ENCODE measurements at places on chromosomes 12 and 14.

- DNase-seq = no peak
Measured at GRCh38 chr12:108745641-108746040, 14.3 kb upstream of the CORO1C start.

DNA sequence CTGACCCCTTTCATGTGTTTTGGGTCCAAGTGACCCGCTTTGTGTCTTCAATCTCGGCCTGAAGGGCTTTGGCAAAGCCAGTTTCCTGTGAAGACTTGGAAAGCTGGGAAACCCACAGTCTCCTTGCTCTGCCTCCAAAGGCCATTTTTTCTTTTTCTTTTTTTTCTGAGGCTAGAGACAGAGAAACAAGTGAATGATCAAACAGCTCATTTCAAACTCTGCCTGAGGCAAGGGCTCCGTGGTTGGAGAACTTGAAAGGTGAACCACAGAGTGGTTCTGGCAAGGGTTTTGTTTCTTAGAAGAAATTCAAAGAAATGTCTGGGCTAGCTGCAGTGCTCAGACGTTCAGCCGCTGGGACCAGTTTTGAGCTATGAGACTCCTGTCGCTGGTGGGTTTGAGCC is 62.7 kb downstream of the ERH start:
- DNase-seq = no peak

- DNase-seq = no peak
Measured at GRCh38 chr14:73713206-73713802, 880 bp downstream of the PNMA1 start.

DNA sequence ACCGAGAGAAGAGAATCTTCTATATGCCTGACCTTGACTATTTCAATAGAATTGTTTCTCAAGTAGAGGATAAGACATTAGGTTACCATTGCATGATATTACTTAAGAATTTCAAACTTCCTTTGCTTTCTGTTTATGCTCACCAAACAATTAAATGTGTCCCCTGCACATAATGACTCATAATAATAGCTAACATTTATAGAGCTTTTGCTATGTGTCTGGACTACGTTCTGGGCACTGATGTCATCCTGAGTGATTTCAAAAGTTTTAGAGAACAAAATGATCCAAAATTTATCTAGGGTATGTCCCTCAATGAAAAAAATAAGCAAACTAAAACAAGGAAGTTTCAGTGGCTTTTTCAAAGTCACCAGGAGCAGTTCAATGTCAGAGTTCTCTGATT is 38.8 kb downstream of the SLC15A5 start:
- no peak for DNase-seq

GRCh38 chr14:61475316-61475715 is 153.9 kb downstream of the PRKCH start:
- no peak for DNase-seq

DNA sequence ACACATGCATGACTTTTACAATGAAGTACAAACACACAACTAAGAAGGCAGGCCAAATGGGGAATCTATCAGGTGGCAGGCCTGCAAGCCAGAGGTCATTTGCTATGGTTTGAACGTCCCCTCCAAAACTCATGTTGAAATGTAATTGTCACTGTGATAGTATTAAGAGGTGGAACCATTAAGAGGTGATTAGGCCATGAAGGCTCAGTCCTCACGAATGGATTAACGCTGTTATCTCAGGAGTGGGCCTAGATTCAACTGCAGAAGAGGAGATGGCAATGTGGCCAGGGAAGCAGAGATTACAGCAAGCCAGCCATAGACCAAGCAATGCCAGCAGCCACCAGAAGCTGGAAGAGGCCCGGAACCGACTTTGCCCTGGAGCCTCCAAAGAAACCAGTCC is 13.5 kb upstream of the ACTR6 start:
- DNase-seq = no peak

GRCh38 chr14:78970677-78971076 is 800.5 kb downstream of the NRXN3 start:
- no peak for DNase-seq

- DNase-seq = no peak
Measured at GRCh38 chr14:96660667-96661066, 136.5 kb upstream of the VRK1 start.

- no peak for DNase-seq
Measured at GRCh38 chr12:26691234-26691970, 141.6 kb downstream of the ITPR2 start.

GRCh38 chr14:52363961-52364360 is 49.8 kb downstream of the PTGER2 start:
- no peak for DNase-seq

GRCh38 chr14:76810953-76811400 is 1.7 kb downstream of the ANGEL1 start:
- no peak for DNase-seq

DNA sequence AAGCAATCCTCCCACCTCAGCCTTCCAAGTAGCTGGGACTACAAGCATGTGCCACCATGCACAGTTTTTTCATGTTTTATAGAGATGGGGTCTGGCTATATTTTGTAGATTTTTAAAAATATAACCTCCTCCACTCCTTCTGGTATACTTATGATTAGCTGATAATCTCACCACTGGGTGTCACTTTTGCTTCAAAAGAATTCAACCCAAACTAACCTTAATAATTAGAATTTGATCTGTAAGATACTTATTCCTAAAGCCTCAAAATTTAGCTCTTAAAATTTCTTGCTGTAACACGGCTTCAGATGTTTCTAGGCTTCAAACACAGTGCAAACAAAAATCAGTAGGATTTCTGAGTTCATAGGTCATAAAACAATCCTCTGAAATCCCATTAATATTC is 130.3 kb downstream of the CEP83 start:
- no peak for DNase-seq

DNA sequence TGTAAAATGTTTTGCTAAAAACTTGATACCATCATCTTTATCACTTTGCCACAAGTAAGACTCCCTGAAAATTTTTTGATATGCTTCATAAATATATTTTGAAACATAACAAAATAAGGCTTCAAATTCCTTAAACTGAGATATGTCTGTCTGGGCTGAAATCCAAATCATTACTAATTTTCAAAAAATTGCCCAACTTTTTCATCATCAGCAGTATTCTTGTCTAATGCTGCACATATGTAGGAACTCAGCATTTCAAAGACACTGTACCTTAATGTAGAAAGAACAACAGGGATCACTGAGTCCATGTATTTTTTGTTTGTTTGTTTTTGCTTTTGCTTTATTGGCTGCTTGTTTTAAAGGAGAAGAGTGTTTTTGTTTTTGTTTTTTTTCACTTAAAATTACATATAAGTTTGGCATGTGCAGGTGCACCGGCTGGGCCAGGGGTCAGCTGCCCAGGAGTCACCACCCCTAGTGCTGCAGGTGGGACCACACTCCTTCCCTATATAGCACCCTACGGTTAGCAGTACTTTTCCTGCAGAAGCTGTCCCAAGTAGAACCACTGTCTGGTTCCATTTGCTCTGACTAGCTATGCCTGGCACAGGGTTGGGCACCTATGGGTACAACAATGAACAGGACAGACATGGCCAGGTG is 231.2 kb downstream of the PIK3C2G start:
- DNase-seq = no peak

DNA sequence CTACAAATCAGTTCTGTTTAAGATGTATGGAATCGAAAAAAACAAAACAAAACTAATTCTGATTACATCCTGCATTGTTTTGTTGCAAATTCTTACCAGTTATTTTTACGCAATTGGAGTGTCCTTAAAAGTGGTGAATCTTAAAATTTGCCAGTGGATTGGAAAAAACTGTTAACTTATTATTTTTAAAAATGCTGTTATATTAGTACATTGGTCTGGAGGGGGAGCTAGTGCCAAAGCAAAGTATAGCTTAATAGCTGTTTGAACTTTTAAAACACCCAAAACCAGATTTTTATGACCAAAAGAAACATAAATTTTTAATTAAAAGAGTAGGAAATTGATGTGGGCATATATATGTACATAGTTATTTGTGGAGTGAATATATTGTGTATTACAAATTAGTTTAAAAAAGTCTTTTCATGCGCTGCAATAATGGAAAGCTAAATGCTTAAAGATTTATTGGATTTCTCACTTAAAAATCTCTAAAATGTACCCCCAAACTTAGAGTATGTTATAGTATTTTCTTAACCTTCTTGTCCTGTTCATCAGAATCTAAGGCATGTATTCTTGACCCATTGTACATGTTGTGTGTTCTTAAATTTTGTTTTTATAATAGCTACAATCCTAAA is 2.5 kb downstream of the FUT8 start:
- DNase-seq = no peak

DNA sequence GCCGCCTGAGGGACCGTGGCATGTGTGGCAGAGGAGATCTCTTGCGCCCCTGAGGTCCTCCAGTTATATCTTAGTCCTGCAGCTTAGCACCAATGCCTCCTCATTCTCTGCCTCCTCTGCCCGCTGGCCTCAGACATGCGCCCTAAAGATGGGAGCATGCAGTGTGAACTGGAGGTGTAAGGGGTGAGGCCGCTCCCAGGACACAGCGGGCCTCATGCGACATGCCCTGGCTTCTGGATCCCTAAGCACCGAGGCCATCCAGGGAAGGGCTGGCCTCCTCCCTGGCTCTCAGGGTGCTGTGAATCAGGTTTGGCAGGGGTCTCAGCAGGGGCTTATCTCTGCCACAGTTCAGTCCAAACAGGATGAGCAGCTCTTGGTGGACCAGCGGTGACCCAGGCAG is 86.9 kb downstream of the CACNA1C start:
- no peak for DNase-seq

DNA sequence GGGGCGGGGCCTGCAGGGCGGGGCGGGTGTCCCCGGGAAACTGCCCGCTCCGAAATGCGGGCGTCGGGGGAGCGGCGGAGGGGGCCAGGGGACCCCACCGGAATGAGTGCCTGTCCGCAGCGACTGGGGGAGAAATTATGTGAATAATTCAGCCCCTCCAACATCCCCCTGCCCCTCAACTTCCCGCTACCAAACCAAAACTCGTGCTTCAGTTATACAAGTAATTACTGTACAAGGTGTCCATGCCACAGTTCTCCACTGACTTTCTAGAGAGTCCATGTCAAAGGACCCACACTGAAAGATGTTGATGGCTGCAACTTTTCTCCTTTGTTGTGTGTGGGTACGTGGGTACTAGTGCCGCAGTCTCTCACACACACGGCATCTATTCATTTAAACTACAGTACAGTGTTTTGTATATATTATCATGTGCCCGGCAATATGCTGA is 414 bp upstream of the CDK17 start:
- DNase-seq = no peak

DNA sequence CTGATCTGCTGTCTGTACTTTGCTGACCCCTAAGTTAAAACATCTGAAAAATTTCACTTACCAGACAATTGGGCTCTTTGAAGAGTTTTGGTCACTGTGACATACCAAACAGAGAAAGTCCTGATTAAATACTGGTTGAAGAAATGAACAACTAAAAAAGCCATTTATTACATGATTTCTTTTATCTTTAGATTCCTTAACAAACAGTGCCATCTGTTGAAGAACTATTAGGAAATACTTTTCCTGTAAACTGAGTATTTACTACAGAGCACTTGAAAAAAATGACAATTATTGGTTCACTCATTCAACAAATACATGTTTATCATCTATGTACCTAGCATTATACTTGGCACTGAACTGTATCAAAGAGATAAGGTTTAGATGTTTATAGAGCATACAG is 6.5 kb upstream of the WASHC4 start:
- no peak for DNase-seq

DNA sequence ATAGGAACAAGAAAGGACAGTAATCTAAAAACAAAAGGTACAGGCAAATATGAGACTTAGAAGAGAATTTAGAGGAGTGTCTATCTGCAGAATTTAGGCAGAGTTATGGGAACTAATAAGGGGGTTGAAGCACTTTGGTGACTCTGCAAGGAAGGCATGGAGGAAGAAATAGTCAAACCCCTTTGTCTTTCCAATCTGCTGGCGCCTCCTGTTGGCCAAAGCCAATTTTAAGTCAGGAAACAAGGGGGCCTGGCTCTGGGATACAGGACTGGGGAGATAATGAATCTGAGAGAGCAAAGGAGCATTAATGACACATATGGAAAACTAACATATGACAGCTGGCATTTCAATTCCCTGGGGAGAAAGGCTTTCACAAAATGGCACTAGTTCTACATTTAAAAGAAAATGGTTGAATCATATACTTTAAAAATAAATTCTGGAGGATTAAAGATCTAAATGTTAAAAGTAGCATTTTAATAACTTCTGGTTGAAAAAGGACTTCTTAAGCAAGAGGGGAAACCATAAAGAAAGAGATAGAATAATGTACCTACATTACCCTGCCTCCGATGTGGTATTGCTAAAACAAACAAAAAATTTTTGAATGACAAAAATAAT is 48.5 kb upstream of the CSRP2 start:
- DNase-seq = no peak

- no peak for DNase-seq
Measured at GRCh38 chr14:77040741-77041653, 12.5 kb upstream of the IRF2BPL start.

- DNase-seq = no peak
Measured at GRCh38 chr12:70178038-70178437, 65.2 kb upstream of the CNOT2 start.

DNA sequence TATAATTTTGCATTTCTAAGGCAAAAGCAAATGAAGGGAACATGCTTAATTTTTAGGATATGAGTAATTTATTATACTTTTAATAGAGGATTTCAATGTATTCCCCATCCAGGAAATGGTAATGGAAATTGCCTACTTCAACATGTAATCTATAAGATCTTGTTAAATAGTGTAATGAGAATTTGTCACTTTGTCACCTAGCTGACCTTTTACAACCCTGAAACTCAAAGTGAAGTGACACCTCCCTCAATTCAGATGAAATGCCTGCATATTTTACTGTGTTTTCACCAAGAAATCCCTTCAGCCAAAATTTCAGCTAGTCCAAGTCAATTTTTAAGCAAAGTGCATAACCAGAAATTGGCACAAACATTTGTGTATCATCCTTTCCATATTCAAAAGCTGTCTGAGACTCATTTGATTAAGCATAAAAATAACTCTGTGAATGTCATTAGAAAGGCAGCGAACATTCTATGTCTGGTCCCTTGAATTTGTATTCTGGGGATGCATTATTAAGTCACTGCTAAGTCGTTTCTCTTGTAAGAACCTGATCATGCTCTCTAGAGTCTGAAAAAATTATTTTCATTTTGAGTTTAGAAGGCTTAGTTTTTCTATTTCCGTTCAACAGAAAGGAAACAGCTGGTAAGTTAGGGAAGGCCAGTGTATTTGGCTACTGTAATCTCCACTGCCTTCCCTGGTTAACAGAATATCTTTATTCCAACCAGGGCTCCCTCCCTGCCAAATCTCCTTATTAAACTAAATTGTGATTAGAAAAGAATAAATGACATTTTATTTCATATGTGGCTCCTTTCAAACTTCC is 100.8 kb downstream of the IGF1 start:
- DNase-seq = no peak

DNA sequence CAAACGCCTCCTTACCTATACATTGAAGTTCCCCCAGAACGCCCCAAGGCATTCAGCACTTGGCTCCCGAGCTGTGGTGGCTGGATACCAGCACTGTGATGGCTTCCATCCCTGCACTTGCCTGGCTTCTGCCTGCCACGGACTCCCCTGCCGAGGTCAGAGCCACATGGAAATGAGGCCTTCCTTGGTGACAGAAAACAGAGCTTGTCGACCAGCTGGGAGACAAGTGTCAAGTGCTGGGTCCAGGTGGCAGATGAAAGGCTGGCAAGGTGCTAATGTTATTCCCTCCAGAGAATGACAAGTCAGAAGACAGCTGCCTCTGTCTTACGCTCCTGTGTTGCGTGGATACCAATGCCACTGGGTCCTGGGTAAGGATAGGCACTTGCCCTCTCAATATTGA is 26.2 kb upstream of the GNG2 start:
- no peak for DNase-seq

- DNase-seq = no peak
Measured at GRCh38 chr14:79483477-79484388, 727.6 kb downstream of the DIO2 start.

GRCh38 chr14:90228478-90228877 is 27.9 kb upstream of the PSMC1 start:
- no peak for DNase-seq

Data from stimulated activated CD8-positive, alpha-beta memory T cell treated with anti-CD3 and anti-CD28 coated beads, Interleukin-15, amount 100 ng/mL, for 24 hours (primary cell).